RPMI7951 (cell line): ENCODE measurements at places on chromosomes 13 and 19. TPM values are rescaled to one million over a fixed set of nuclear protein-coding genes. Genes with fewer than 3 reads are reported as not detected.

DNA sequence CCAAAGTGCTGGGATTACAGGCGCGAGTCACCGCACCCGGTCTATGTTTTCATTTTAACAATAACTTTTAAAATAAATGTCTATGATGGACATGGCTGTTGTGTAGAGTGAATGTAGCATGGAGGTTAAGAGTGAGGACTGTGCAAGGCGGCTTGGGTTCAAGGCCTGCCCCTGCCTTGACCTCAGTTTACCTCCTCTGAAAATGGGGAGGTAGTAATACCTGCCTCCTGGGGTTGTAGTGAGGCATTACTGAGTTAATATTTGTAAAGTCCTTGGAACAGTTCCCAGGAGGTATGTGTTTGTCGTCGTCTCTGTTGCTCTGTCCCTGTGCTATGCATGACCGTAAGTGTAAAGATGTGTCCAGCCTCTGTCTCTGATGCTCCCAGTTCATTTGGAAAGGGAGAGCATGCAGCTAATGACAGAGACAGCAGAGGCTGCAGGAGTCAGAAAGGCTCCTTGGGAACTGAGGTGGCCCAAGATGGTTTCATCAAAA is 9.4 kb downstream of the GARRE1 start:
- no peak for DNase-seq

- no peak for DNase-seq
Observed at GRCh38 chr13:91482427-91482826, 84.0 kb downstream of the GPC5 start.

CD37 gene
- not detected in 2 replicates for total RNA-seq

SEMA6B gene
- total RNA-seq, result 1.1 TPM in 2 replicates

LGALS7B gene
- total RNA-seq, result not detected in 2 replicates
